Anterior cingulate cortex (tissue), 58 donors: ENCODE measurements at places on chromosomes 16 and 17.

GRCh38 chr16:91484-91883, 13.5 kb downstream of the MPG start:
- peak; percentile 64 for DNase-seq

DNA sequence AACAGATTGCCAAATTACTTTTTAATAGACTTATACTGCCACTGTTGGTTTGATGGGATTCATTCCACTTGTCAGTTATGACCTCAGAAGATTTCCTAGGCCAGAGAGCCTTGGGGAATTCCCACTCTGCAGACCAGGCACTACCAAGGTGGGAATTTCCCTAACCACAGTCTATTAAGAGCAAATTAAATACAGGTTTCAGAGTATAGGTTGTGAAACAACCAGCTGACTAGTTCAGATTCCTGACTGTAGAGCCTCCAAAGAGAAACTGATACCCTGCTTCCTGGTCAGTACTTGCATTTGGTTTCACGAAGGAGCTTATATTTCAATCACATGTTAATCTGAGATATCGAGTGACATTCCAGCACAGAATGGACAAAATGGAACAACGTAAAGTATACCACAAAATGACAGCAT, 186.5 kb downstream of the STX8 start:
- no peak for DNase-seq

GRCh38 chr16:28899882-28900590, 21.7 kb downstream of the ATP2A1 start:
- no peak for DNase-seq

DNA sequence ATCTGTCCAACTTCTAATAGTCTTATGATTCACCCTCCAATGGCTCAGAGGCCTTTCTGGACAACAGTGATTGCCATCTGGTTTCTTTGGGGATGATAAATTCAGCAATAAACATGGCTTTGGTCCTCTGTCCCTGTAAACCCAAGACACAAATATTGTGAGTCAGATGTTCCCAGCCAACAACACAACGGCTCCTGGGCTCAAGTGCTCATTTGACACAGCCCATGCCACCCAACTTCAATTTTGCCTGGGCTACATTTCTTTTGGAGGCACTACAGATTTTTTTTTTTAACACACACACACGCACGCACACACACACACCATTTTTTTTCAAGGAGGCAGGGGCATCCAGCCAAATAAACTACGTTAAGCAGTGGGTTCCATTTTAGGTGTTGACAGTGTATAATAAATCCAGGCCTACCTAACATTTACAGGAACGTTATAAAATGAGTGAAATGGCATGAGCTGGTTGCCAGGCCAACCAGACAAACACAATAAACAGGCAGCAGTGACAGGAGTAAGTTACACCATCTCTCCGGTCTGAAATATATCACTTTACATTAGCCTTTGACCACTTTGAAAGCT, 939.9 kb upstream of the SOX9 start:
- no peak for DNase-seq
